Fibroblast of skin of back (primary cell): ENCODE measurements at places on chromosomes 3 and 15.

DNA sequence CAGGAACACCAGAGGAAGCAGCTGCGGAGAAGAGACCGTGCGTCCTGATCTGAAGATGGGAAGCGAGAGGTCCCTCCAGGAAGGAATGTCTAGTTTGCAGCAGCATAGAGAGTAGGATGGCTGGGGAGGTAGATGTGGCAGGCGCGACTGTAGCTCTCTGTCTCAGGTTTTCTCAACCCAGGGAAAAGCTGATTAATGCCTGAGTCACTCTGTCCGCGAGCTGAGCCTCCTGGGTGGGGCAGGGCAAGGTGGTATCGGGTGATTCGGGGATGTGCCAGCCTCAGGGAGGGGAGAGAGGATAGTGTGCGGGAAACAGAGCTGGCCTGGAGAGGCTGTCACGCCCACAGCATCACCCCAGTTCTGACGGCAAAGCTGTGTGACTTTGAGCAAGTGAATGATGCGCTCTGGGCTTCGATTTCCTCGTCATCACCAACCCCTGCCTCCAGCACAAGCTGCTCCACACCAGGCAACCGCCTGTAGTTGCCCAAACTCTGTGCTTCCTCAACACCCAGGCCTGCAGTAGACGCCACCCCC, 28.4 kb downstream of the CPN2 start:
- DNase-seq: peak; percentile 74

- peak; percentile 18 for DNase-seq
Observed at GRCh38 chr3:10408680-10409079, 87.8 kb upstream of the SEC13 start.

- DNase-seq: no peak
Observed at GRCh38 chr3:129552287-129553050, 9.5 kb downstream of the H1-8 start.

- DNase-seq: no peak
Observed at GRCh38 chr3:119571688-119572087, 7.6 kb upstream of the ADPRH start.

DNA sequence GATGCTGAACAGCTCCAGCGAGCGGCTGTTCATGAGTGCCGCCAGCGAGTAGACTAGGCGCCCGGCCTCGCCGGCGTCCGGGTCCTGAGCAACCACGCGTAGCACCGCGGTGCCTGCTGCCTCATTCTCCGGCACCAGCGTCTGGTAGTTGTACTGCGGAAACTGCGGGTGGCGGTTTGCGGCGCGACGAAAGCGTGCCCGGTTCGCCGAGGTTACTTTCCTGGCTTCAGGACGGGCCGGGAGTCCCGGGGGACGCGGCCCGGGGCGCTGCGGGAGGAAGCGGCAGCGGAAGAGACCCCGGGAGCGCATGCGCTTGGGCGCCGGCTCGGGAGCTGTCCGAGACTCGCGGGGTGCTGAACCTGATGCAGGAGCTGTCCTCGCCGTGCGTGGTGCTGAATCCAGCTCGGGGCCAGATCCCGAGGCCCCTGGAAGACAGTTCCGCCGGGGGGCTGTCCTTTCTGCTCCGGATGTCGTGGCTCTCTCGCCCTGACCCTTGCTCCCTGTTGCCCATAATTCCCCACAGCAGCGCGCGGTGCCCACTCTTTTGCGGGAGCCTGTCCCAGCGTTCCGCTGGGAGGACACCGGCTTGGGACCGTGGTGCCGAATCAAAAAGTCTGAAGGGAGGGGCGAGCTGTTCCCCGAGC, 1.1 kb downstream of the CELSR3 start:
- peak; percentile 43 for DNase-seq

GRCh38 chr15:66862111-66862939, 160.3 kb downstream of the SMAD6 start:
- peak; percentile 76 for DNase-seq

DNA sequence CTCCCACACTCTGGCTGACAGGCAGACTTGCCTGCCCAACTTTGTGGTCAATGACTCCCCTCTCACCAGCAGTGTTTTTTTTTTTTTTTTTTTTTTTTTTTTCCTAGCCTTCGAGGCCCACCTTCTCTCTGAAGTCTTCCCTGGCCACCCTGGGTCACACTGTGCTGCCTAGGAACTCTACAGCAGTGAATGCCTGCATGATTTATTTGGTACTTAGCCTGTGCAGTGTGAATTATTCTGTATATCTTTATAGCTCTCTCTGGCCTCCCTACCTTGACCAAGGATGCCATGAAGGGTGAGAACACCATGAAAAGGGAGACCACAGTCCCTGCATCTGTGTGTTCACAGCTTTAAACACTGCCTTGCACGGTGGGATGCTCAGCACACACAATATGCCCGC, 141.6 kb downstream of the CLSTN2 start:
- no peak for DNase-seq

DNA sequence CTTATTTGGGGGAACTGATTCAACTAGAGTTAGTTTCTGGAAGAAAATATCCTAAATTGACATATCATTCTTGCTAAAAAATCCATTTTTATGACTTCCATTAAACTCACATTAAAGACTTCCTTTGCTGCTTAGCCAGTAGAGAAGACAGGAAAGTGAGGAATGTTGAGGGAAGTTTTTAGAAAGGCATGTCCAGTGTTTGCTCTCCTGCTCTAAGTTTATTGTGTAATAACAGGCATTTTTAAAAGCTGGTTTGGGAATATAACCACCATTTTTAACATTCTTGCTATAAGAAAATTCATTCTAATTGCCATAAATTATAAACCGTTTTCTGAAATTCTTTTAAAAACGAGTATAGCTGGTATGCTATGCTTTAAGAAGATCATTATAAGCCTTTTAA, 428.0 kb downstream of the RAP2B start:
- DNase-seq: no peak

GRCh38 chr3:194019398-194020165, 116.4 kb upstream of the HES1 start:
- no peak for DNase-seq

DNA sequence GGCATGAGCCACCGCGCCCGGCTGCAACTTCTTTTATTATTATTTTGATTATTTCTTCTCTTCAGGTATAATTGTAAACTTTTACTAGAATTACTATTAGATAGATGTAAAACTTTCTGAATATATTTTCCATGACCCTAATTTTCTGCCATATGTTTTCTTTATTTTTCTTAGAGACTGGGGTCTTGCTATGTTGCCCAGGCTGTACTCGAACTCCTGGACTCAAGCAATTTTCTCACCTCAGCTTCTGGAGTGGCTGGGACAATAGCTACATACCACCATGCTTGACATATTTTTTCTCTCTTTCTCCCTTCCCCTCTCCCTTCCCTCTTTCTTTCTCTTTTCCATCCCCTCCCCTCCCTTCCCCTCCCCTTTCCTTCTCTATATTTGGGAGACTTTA, 29.6 kb upstream of the CHST2 start:
- DNase-seq: no peak

DNA sequence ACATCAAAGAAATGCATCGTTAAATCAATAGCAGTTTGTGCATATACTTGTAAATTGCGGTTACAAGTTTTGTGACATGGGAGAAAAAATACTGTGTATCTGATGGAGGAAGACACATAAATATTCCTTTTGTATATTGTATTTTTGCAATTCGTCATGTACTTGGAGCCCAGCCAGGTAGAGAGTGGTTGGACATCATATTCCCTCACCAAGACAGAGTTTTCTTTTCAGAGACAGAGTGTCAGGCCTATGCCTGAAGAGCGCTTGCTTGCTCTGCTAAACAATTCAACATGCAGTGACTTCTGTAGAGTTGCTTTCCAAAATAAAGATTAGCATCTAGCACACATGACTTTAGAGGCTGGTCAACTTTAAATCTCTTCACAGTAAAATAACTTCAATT, 24.8 kb upstream of the MEIS2 start:
- peak; percentile 68 for DNase-seq

- DNase-seq: no peak
Observed at GRCh38 chr15:94306700-94307650, 75.6 kb downstream of the MCTP2 start.

DNA sequence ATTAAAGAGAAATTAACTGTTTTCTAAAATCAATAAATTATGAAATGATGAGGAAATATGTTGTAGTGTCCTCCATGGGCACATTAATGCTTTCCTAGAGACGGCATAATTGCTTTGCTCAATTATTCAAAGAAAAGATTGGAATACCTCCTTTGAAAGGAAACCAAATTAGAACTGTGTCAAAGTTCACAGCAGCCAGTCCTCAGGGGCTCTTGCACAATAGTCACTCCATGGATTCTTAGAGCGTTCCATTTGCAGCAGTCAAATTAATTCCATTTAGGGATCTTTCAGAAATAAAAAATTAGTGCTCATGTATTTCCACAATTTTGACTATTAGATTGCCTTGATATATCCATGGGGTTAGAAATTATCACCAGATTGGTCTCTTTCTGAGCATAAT, 841.6 kb upstream of the DPPA4 start:
- DNase-seq: no peak

DNA sequence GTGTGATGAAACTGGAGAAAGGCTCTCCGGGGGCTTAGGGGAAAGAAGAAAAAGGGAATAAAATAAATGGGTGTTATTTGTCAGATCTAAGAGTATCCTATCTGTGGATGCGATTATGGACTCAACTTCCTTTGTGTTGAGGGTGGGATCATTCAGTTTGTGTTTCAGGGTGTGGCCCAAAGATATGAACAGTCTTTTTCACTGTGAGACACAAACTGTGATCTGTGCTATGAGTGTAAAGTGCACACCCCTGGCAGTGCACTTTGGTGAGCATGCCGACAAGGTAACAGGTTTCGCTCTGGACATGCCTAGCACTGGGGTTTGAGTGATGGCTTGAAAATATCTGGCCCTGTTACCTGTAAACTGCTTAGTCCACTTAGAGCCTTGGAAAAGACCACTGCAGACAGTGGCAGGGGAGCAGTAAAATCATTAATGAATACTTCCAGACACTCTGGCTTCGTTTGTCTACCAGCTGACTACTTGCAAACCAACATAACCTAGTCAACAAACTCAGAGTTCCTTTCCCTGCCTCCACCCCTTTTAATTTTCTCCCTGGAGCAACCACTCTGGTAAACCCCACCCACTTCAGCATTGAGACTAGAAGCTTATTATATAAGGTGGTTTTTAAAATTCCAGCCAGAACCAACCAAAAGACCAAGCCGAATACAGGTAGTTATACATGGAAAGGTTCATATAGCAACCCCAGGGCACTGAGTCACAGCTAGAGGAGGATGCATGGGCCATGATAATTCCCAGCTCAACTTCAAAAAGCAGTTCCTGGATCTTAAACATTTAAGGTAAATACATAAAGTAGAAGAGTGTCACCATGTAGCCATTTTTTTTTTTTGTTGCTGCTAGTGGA, 55.1 kb downstream of the TAMM41 start:
- DNase-seq: no peak

- DNase-seq: peak; percentile 3
Observed at GRCh38 chr3:56347219-56347871, 120.9 kb downstream of the ERC2 start.

DNA sequence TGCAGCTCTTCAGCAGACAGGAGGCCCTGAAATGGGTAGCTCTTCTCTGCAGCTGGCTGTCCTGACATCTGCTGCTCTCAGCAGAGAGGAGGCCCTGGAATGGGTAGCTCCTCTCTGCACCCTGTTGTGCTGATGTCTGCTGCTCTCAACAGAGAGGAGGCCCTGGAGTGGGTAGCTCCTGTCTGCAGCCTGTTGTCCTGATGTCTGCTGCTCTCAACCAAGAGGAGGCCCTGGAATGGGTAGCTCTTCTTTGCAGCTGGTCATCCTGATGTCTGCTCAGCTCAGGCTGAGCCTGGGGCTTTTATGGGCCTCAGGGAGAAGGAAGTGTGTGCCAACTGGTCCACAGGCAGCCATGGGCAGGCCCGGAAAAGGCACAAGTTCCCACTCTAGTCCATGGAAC, 66.6 kb downstream of the PIK3CB start:
- DNase-seq: no peak

DNA sequence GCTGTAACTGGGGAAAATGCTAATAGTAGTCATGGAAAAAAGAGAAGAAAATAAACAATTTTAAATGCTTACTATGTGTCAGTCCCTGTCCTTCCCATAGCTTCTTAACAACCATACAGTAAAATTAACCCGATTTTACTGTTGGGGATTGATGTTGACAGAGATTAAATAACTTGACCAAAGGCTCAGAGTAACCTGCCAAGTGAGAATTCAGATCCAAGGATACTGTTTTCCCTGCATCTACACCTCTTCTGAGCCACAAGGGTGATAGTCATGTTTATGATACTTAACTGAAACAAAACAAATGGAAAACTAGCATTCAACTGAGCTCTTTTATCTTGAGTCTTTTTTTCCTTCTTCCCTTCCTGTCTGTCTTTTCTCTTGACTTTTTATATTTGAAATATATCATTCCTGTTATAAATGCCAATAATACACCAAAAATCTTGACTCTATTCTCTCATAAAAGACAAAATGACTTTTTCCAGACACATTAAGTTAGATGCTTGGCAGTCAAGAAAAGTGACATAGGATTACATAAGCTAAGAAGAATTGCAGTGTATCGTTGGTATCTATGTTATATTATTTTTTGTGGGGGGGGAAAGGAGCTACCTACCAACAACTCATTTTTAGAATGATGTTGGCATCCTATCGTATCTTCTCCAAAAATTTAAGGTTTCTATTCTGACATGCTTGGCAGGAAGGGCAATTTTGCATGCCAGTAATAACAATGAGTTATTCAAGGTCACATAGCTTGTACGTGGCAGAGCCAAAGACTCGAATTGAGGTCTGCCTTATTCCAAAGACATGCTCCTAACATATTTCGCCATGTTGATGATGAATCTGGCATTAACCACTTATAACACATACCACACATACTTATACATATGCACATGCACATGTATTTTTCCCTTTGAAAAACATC, 306.6 kb upstream of the KCNH8 start:
- no peak for DNase-seq

DNA sequence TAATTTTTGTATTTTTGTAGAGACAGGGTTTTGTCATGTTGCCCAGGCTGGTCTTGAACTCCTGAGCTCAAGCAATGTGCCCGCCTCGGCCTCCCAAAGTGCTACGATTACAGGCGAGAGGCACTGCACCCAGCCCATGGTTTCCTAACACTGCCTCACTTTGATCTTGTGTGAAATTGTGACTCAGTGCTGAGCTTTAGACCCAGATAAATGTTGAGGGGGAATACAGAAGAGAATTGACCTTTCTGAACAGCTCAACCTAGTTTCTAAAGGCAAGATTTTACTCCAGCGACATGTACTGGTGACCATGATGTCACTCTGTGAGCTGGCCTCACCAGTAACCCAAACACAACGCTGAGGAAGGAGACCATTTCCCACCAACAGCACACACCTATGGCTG, 73.5 kb downstream of the ATP1B3 start:
- no peak for DNase-seq

GRCh38 chr3:83633758-83634157, 1325.0 kb upstream of the CADM2 start:
- no peak for DNase-seq
